GM23338 (cell line): ENCODE measurements at places on chromosomes 7 and 10.

DNA sequence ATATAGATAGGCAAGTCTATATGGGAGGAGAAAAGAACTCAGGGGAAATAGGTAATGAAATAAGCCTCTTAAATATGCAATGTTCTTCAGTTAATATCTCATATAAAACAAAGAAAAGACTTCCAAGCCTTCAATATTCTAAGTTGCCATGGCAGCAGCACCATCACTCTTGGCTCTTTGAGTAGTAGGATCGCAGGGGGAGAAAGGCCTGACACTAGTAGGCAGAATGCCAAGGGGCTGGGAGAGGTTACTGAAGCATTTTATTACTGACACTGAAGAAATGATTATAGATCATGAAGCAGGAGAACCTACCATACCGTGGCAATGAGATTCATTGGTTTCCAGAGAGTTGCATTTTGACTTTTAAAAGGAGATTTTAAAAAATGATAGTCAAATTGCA is 193.9 kb downstream of the NXPH1 start:
- no peaks in the 10 kb centered on the region for H3K36me3 ChIP-seq
- no peak overlapping the region for H3K4me3 ChIP-seq
- no peak overlapping the region for H3K27ac ChIP-seq
- no peaks in the 10 kb centered on the region for H3K27me3 ChIP-seq
- peaks cover 17% of the 10 kb centered on the region for H3K4me1 ChIP-seq

GRCh38 chr10:36455526-36456133 is 669.8 kb upstream of the ANKRD30A start:
- peaks cover 5% of the 10 kb centered on the region; the same call in 1 of the 2 replicates for H3K4me1 ChIP-seq
- no peaks in the 10 kb centered on the region for H3K27me3 ChIP-seq
- H3K27ac ChIP-seq: no peak overlapping the region
- H3K36me3 ChIP-seq: peaks cover 5% of the 10 kb centered on the region; the same call in 1 of the 2 replicates
- no peak for DNase-seq
- no peak overlapping the region for H3K4me3 ChIP-seq

DNA sequence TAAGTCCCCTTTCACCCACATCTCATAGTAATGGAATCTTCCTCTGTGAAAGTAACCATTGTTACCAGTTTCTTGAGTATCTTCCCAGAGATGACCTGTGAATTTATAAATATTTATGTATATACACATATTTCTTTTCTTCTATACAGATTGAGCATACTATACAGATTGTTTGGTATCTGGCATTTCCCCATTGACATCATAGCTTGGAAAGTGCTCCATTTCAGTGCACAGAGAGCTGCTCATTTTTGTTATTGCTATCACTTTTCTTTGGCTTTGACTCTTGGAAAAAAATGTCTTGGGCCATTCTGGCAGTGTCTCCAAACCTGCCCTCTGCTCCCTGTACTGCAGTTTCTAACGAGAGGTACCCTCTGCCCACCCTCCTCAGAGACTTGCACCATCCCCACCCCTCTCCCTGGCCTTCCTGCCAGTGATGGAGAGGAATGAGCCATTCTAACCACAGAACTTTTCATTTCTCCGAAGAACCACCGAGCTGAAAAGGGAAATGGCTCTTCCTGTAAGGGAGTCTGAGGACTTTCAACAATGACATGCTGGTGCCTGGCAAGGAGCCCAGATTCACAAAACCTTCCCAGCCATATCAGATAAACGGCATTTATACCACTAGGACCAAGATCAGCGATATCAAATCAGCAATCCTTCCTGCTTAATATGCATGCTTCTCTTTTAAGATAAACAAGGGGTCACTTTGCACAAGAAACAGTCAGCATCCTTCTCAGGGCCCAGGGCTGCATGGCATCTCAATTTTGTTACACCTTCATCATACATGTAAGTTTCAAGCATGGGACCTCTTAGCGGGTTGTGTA is 19.7 kb upstream of the CCSER2 start:
- peaks cover 11% of the 10 kb centered on the region for H3K4me1 ChIP-seq
- H3K36me3 ChIP-seq: no peaks in the 10 kb centered on the region
- H3K27ac ChIP-seq: no peak overlapping the region
- no peak overlapping the region for H3K4me3 ChIP-seq

GRCh38 chr7:17690030-17690429 is 250.3 kb downstream of the SNX13 start:
- H3K4me3 ChIP-seq: no peak overlapping the region
- no peaks in the 10 kb centered on the region for H3K36me3 ChIP-seq
- no peak for DNase-seq
- H3K4me1 ChIP-seq: no peaks in the 10 kb centered on the region
- no peak overlapping the region for H3K27ac ChIP-seq

DNA sequence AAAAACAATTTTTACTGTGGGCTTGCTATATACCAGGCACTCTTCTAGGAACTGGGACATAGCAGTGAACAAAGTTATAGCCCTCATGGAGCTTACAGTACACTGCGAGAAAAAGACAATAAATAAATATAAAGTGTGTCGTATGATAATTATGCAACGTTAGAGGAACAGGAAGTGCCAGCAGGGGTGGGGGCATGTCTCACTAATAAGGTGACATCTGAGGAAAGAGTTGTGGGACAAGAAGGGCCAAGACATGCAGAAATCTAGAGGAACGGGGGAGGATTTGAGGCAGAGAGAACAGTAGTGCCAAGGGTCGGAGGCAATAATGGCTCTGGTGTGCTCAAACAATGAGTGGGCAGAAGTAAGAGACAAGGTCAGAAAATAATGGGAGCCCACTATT is 52.8 kb downstream of the LMBR1 start:
- H3K4me3 ChIP-seq: no peak overlapping the region
- DNase-seq: no peak
- H3K27me3 ChIP-seq: no peaks in the 10 kb centered on the region
- H3K27ac ChIP-seq: no peak overlapping the region

DNA sequence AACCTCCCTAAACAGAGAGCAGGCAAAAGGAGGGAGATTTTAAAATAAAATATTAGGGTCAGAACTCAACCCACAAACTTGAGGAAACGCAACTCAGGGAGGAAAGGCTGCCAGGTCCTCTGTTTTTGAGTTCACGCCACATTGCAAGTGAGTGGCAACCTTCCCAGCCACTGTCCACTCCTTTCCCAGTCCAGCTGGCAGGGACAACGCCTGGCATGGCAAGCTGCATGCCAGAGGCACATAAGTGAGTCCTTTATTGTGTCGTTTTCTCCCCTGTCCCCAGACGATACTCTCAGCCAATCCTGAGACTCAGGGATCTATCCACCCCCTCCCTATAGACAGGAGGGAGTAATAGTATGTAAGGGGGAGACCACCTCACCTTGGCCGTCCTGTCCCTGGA is 22.4 kb downstream of the FBXW4 start:
- no peak for DNase-seq
- H3K36me3 ChIP-seq: no peaks in the 10 kb centered on the region; the same call in 1 of the 2 replicates
- H3K4me1 ChIP-seq: no peaks in the 10 kb centered on the region
- no peak overlapping the region for H3K27ac ChIP-seq
- no peaks in the 10 kb centered on the region for H3K27me3 ChIP-seq
- H3K4me3 ChIP-seq: no peak overlapping the region

DNA sequence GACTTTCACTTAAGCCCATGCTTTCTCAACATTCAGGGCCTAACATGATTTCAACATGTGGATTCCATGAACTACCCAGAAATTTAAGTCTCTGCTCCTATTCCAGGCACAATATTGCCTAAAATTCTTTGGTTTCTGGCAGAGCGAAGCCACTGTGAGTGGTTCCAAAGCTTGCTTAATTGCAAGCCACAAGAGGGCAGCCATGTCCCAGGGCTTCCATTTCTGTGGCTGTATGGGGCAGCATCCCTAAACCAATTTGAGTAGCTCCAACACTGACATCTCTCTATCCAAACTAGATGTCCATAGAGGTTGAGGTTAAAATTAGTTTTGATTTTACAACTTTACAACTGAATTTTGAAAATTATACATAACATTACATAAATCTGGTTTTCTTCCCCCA is 56.3 kb upstream of the MDFIC start:
- no peak overlapping the region for H3K27ac ChIP-seq
- H3K4me1 ChIP-seq: no peaks in the 10 kb centered on the region
- no peak overlapping the region for H3K4me3 ChIP-seq
- peak; percentile 74 for DNase-seq
- no peaks in the 10 kb centered on the region for H3K27me3 ChIP-seq

DNA sequence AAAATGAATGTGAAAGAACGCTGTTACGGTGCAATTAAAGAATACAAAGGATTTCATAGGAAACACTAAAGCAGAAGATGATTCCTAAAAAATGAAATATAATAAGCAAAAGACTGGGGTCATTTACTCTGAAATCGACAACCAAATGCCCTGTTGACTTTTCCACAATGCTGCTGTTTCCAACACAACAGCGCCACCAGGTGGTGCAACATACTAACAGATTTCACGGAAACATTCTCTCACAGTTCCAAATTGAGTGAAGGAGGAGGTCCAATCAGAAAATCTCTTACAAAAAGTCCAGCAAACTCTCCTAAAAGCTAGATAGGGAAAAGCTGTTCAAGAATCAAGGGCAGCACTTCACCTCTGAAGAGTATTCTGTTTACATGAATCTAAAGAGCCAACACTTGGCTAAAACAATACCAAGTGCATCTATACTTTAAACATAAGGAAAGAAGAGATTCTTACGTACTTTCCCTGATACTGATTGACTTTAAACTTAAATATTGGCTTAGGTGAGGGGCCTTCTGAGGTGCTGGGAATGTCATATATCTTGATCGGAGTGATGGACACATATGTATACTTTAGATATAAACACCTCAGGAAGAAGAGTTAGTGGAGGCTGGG is 55.9 kb downstream of the UPF2 start:
- H3K4me1 ChIP-seq: no peaks in the 10 kb centered on the region
- H3K36me3 ChIP-seq: no peaks in the 10 kb centered on the region
- H3K27me3 ChIP-seq: no peaks in the 10 kb centered on the region
- DNase-seq: peak; percentile 94
- no peak overlapping the region for H3K4me3 ChIP-seq

GRCh38 chr10:44927352-44927751 is 16.2 kb downstream of the TMEM72 start:
- no peak overlapping the region for H3K4me3 ChIP-seq
- no peaks in the 10 kb centered on the region for H3K36me3 ChIP-seq
- H3K27ac ChIP-seq: no peak overlapping the region
- DNase-seq: no peak
- no peaks in the 10 kb centered on the region for H3K27me3 ChIP-seq
- H3K4me1 ChIP-seq: no peaks in the 10 kb centered on the region

DNA sequence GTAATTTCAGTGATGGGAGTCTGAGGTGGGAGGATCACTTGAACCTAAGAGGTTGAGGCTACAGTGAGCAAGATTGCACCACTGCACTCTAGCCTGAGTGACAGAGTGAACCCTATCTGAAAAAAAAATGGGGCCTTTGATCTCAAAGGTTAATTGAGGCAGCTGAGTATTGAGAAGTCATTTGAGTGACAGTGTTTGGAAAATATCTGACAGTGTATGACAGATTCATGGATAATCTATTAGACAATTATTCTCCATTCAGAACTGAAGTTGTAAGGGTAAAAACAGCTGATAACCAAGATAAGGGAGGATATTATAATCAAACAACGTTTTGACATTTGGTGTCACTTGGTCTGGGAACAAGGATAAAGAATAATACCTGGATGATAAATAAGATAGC is 50.9 kb upstream of the CD36 start:
- H3K36me3 ChIP-seq: no peaks in the 10 kb centered on the region
- no peak for DNase-seq

DNA sequence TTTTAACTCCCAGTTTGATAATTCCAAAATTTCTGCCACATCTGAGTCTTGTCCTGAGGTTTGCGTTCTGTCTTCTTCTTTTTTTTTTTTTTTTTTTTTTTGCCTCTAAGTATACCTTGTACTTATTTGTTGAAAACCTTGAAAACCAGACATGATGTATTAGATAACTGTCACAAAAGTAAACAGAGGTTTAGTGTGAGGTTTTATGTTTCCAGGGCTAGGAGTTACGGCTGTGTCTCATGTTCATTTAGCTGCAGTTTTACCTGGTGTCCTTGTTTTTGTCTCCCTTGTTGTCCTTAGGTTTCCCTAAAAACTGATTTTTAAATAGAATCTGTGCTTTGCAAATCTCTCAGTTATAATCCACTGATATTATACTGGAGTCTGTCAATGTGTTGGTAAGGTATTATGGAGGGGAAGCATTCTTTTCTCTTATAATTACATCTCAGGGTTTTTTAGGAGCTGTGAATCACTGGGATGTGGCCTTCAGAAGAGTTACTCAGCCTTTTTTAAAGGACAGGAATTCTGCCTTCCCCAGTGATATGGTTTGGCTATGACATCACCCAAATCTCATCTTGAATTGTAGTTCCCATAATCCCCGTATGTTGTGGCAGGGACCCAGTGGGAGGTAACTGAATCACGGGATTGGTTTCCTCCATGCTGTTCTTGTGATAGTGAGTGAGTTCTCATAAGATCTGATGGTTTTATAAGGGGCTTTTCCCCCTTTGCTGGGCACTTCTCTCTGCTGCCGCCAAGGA is 95.0 kb downstream of the CDCA7L start:
- H3K4me3 ChIP-seq: no peak overlapping the region
- no peak for DNase-seq
- H3K27ac ChIP-seq: no peak overlapping the region; the same call in 1 of the 2 replicates
- no peaks in the 10 kb centered on the region for H3K27me3 ChIP-seq
- no peaks in the 10 kb centered on the region for H3K36me3 ChIP-seq
- no peaks in the 10 kb centered on the region for H3K4me1 ChIP-seq

DNA sequence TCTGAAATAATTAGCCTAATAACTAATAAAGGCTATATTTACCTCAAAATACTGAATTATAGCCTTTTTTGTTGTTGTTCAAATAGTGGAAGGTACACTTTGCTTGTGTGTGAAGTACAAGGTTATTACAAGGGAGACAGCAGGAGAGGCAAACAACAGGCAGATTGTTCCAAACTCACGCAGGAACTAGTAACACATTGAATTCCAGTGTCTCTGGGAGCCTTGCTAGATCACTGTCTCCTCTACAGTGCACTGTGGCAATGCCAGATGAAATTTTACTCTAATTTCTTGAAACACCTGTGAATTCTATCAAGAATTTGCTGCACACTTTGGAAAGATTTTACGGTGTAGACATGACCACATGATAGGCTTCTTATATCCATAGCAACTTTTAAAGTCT is 112.6 kb downstream of the MDFIC start:
- no peak overlapping the region for H3K4me3 ChIP-seq
- DNase-seq: no peak
- no peak overlapping the region for H3K27ac ChIP-seq
- no peaks in the 10 kb centered on the region for H3K27me3 ChIP-seq
- peaks cover 11% of the 10 kb centered on the region; the same call in 1 of the 2 replicates for H3K4me1 ChIP-seq
- no peaks in the 10 kb centered on the region for H3K36me3 ChIP-seq
